DMS79 (cell line): ENCODE measurements at places on chromosomes 3 and 15.

DNA sequence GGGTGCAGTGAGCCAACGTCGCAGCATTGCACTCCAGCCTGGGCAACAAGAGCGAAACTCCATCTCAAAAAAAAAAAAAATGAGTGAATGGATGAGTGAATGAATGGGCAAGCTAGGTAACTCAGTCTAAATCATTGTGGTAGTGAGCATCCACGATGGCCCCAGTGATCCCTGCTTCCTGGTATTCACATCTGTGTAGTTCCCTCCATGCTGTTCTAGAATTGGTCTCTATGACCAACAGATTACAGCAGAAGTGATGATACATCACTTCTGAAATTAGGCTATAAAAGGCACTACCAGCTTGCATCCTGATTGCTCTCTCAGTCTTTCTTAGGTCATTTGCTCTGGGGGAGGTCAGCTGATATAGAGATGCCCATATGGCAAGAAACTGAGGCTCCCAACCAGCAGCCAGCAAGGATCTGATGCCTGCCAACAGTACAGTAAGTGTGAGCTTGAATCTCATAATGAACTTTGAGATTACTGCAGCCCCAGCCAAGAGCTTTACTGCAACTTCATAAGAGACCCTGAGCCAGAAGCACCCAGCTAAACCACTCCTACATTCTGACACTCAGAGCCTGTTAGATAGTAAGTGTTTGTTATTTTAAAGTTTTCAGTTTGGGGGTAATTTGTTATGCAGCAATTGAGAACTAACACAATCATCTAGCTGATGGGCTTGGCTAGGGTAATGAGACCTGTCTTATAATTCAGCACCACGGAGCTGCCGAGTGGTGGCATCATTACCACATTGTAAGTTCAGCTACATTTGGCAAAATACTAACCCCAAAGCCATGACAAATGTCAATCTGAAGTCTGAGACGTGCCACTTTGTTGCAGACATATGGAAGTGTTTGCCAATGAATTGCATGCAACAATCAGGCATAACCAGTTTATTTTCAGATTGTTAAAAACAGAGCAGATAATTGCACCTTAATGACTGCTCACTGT is 53.0 kb downstream of the KLHL6 start:
- DNase-seq, result no peak

GRCh38 chr15:74414081-74414580 is 19.6 kb downstream of the SEMA7A start:
- no peak for DNase-seq

DNA sequence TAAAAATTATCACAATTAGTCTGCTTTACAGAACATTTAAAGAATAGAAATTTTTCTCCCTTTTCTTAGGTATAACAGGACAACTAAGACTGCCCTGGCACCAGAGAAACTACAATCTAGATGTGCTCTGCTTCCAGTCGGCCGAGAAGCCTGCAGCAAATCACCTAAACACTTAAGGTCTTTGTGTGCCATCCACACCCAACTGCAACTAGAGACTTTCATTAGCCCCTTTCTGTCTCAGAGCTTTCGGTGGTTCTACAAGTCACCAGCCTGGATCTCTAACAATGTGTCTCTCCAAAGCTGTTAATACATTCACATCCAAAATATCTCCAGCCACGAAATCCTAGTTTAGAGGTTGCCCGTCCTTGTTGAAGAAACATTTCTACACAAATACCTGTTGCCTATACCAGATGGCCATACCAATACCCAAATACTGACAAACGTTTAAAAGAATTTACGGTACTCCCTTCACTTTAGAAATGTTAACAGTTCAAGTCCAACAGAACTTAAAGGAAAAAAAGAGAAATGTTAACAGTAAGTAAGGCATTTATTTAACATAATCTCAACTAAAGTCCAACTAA is 6.7 kb downstream of the PRC1 start:
- peak; percentile 9 for DNase-seq

- DNase-seq, result no peak
These were observed 23.4 kb downstream of the AMOTL2 start for GRCh38 chr3:134350861-134351311.

DNA sequence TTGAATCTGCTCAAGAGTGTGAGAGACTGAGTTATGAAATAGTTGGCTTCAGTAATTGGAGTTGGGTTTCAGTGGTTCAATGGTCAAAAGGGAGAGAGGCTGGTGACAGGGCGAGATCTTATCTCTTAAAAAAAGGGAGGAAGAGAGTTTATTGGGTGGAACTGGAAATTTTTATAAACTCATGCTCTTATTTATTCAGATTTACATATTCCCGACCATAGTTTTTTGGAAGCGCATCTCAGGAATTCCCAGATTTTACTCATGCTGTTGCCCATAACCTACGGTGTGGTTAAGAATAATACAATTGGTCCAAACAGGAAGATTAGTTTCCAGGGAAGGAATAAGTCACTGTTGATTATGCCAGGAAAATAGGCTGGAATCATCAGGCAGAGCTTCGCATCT is 41.4 kb downstream of the CD200 start:
- no peak for DNase-seq
